Stimulated activated CD8-positive, alpha-beta memory T cell treated with anti-CD3 and anti-CD28 coated beads, Interleukin-7, amount 100 ng/mL, for 1 hour (primary cell): ENCODE measurements at places on chromosomes 7 and 10.

DNA sequence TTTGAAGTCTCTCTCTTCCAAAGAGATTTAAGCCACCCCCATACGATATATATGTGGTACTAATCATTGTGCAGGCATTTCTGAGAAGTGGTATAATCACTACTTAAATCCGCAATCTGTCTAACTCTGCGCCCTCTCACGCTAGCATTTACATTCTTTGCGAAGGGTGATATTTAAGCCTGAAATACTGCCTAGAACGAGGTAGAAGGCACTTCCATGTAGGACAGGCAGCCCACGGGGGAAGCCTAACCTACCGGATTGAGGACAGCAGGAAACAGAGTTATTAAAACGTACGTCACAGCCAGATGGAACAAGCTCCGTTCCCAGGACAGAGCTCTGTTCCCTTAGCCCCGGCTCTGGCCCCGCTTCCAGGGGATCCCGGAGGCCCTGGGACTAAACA lies 59.3 kb upstream of the ECHDC3 start:
- DNase-seq: no peak

GRCh38 chr7:33874943-33875342 lies 30.4 kb upstream of the BMPER start:
- no peak for DNase-seq

DNA sequence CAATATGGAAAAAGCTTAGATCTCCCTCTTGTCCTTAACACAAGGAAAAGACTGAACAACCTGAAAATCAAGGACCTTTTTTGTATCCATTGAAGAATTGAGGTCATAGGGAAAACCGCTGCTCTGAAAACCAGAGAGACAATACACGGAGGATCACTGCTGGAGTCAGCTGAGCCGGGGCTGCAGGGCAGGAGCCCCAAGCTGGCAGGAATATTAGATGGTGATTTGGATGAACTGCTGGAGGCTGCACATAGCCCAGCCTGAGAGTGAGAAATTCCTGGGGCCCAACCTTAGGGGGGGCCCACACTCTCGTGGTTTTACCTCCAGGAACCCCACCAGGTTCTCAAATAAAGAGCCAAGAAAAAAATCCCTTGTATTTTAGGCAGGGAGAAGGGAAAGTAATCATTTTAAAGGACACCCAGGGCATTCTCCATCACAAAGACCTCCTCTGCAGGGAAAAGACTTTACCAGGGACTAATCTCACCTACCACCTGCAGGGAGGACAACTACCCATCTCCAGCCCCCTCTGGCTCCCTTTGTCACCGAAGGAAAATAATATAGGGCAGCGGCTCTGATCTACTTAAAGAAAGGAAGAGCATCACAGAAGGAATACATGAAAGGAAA lies 55.4 kb upstream of the RNF32 start:
- DNase-seq: no peak

- no peak for DNase-seq
Observed at GRCh38 chr10:124842721-124843120, 41.1 kb downstream of the ABRAXAS2 start.

- no peak for DNase-seq
Observed at GRCh38 chr10:85429126-85429525, 937.5 kb downstream of the GRID1 start.

DNA sequence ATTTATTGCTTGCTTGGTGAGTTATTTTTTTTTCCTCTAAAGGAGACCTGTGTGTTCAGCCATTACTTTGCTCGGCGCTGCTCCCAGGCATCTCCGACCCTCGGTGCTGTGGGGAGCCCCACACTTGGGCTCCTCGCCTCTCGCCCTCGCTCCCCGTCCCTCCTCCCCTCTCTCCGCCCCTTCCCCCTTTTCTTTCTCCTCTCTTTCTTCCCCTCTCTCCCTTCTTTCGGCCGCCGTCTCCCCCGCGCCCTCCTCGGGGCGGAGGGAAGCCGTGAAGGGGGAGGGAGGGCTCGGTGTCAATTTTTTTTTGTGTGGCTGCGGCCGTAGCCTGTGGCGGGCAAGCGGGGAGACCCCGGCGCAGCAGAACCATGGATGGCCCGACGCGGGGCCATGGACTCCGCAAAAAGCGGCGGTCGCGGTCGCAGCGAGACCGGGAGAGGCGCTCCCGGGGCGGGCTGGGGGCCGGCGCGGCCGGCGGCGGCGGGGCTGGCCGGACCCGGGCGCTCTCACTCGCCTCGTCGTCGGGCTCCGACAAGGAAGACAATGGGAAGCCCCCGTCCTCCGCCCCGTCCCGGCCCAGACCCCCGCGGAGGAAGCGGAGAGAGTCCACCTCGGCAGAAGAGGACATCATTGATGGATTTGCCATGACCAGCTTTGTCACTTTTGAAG lies 1.1 kb downstream of the AUTS2 start:
- no peak for DNase-seq

GRCh38 chr10:112721080-112721698 lies 228.9 kb upstream of the TCF7L2 start:
- no peak for DNase-seq

GRCh38 chr7:132777414-132777813 lies 201.1 kb upstream of the PLXNA4 start:
- no peak for DNase-seq

GRCh38 chr7:30800785-30801252 lies 29.6 kb downstream of the MINDY4 start:
- DNase-seq: no peak

- no peak for DNase-seq
Observed at GRCh38 chr7:121020989-121021969, 32.8 kb downstream of the CPED1 start.

DNA sequence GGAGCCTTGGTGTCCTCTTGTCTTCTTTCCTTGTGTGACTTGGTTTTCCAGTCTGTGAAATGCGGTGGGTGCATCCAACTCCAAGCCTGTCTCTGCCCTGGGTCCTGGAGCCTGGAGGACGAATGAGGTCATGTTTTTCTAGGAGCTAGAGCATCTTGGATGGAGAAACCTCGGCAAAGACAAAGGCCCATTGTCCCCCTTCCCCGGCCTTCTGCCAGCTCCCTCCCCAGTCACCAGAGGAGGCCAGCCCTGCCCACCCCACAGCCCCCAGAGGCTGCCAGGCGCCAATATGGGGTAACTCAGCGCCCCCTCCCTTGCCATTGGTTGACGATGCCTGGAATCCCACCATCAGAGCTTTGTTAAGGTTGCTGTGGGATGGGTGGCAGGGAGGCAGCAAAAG lies 40.4 kb downstream of the KCTD7 start:
- DNase-seq: no peak

DNA sequence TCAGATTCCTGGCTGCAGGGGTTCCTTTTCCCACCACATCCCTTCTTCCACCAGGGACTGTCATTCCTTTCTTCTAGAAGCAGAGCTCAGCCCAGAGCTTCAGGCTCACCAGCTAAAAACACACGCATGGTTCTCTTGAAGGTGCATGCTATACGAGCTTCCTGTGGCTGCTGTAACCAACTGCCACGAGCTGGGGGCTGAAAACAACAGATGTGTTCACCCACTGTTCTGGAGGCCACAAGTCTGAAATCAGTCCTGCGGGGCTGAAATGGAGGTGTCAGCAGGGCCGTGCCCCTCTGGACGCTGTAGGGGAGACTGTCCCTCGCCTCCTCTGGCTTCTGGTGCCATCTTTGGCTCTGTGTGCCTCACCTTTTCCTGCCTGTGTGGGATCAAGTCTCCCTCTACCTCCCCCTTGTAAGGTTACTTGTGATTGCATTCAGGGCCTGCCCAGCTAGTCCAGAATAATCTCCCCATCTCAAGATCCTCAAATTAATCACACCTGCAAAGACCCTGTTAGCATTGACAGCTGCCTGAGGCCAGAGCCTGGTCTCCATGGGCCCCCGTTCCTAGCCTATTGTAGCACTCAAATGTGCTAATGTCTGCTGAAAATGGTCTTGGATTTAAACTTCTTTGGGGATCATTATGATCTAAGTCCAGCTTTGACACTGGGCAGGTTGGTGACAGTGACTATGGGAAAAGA lies 13.7 kb downstream of the RAB19 start:
- no peak for DNase-seq

GRCh38 chr7:123472750-123473445 lies 61.5 kb downstream of the IQUB start:
- DNase-seq: no peak

DNA sequence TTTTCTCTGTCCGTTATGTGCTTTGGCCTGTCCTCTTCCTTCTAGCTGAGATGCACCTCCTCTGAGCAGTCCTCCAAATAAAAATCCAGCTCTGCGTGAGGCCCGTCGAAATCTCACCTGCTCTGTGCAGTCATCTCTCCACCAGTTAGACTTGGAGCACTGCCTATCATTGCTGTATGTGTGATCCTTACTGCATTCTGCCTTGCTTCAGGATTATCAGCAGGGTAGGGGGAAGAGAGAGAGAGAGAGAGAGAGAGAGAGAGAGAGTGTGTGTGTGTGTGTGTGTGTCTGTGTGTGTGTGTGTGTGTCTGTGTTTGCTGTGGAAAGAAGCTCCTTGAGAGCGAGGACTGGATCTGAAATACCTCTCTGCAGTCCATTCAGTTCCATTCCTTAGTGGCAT lies 129.4 kb downstream of the CCNY start:
- DNase-seq: no peak

DNA sequence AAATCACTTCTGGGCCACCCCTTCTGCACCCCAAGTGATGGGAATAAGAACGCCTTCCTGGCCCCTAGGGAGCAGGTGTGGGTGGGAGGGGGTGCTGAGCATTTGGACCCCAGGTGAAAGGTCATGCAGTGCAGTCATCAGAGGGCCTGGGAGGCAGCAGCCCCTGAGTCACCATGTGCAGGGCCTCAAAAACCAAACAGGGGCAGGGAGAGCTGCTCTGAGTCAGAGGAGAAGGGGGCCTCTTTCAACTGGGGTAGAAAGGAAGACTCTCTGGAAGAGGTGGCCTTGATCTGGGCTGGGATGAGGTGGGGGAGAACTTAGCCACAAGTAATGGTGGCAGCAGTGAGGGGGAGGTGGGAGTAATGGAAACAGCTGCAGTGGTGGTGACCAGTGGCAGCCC lies 164.3 kb downstream of the BUB3 start:
- DNase-seq: no peak

- no peak for DNase-seq
Observed at GRCh38 chr7:108307194-108307593, 149.0 kb downstream of the NRCAM start.

GRCh38 chr10:20115894-20116293 lies 299.7 kb downstream of the PLXDC2 start:
- DNase-seq: no peak

GRCh38 chr10:21524526-21525366 lies 736 bp downstream of the SKIDA1 start:
- DNase-seq: no peak

DNA sequence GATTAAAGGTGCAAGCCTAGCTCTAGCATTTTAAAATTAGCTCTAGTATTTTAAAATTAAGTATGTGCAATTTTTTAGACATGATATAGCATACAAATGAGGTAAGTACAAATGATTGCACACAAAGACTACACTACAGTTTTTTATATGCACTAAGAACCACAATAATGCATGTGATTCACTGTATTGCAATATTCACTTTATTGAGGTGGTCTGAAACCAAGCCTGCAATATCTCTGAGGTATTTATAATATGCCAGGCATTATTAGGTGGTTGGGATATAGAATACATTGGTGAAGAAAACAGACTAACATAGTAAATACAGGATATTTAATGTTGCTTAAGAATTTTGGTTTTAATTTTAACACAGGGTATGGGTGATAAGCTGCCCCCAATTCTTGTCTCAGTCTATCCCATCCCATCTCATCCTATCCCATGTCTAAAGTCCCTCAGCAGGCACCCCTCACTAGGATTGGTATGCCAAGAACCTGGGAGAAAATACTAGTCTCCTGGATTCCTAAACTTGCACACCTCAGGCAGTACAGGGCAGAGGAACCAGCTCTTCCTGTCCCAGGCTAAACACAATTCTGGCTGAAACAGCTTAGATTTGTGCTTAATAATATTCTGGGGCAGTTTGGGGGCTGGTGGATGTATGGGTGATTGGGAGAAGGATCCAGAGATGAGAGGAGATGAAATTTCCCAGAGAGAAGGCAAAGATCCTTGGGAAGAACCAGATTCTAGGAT lies 90.4 kb downstream of the HIPK2 start:
- DNase-seq: no peak

DNA sequence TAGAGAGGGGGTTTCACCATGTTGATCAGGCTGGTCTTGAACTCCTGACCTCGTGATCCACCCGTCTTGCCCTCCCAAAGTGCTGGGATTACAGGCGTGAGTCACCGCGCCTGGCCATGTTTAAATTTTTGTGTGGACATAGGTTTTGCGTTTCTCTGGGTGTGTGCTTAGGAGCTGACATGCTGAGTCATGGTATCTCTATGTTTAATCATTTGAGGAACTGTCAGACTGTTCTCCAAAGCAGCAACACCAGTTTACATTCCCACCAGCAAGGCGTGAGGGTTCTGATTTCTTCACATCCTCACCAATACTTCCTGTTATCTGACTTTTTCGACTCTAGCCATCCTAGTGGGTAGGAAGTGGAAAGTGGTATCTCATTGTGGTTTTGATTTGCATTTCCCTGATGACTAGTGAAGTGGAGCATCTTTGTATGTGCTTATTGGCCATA lies 153.7 kb downstream of the DNAJB6 start:
- no peak for DNase-seq

DNA sequence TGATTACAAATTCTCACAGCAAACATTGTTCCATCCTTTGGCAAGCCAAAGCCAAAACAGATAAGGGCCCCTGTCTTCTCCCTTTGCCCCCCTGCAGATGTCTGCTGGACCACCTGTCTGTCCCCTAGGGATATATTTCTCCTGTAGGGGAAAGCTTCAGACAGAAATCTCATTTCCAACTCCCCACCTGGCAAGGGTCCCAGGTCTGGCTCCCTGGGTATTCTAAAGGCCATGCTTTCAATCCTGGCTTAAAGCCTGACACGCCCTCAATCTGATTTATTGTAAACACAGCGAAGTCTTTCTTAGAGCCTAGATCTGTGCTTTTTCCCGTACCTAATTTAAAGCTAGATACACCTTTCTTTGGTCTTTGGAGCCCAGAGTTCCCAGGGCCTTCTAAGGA lies 66.1 kb downstream of the KCNMA1 start:
- no peak for DNase-seq

DNA sequence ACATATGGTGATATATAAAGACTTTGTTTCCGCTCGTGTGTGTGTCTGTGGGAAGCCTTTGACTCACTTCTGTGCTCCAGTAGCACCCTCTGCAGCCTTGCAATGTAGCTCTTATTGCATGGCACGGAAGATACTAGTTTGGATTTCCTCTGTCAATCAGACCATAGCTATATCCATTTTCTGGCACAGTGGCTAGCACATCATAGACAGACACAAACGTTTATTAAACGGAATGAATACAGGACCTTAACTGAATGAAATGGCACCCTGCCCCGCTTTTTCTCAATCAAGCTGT lies 124.0 kb upstream of the PTPN20 start:
- no peak for DNase-seq

- no peak for DNase-seq
Observed at GRCh38 chr10:69574571-69574978, 1.4 kb upstream of the NEUROG3 start.

GRCh38 chr10:132481690-132482089 lies 55.9 kb upstream of the INPP5A start:
- no peak for DNase-seq

- DNase-seq: no peak
Observed at GRCh38 chr7:39353615-39354376, 212.4 kb upstream of the YAE1 start.

- DNase-seq: no peak
Observed at GRCh38 chr7:6359734-6360133, 87.3 kb upstream of the CYTH3 start.

GRCh38 chr7:42468471-42468870 lies 231.5 kb upstream of the GLI3 start:
- no peak for DNase-seq
